ENCODE measurements at places on chromosomes 3 and 15.

- no peak for DNase-seq
Observed at GRCh38 chr15:99135194-99135593, 30.3 kb downstream of the SYNM start.

DNA sequence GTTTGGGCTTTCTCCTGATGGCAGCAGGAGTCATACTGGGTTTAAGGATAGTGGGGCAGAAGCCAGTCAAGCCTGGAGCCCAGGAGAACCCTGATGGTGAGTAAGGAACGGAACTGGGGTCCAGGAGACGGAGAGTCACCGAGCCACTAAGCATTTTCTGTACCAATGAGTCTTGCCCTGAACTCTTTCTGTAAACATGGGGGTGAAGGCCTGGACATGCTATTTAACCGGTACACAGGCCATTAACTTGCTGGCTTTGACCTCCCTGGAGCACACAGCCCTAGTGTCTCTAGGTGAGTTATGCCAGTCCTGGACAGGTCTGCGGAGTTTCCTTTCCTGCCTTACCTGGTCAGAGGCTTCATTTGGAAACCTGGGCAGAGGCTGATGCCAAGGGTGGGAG lies 3.9 kb downstream of the SLC6A6 start:
- no peak for DNase-seq

- DNase-seq = no peak
Observed at GRCh38 chr15:34716111-34716510, 38.7 kb downstream of the GJD2 start.

DNA sequence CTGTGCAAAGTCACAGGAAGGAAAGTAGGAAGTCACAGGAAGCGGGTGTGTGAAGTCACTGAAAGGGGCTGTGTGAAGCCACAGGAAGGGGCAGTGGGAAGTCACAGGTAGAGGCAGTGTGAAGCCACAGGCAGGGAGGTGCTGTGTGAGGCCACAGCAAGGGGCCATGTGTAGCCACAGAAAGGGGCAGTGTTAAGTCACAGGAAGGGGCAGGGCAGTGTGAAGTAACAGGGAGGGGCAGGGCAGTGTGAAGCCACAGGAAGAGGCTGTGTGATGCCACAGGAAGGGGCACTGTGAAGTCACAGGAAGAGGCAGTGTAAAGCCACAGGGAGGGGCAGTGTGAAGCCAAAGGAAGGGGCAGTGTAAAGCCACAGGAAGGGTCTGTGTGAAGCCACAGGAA lies 36.5 kb downstream of the GASK1A start:
- no peak for DNase-seq

DNA sequence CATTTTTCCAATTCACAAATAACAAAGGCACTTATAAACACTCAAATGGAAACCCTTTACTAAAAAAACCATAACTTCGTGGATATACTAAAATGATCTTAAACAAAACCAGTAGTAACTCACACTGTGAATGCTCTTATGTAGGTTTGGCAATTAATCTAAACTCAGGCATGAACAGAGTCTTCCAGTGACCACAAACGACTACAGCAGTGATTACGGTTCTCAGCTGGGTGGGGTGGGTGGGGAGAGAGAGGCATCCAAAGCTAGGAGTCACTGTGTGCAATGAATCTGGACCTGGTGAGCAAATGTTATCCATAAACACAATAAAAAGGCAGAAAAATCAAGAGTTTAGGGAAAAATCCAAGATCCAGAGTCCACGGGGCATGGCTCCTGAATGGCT lies 21.3 kb downstream of the SLC12A8 start:
- DNase-seq = no peak

DNA sequence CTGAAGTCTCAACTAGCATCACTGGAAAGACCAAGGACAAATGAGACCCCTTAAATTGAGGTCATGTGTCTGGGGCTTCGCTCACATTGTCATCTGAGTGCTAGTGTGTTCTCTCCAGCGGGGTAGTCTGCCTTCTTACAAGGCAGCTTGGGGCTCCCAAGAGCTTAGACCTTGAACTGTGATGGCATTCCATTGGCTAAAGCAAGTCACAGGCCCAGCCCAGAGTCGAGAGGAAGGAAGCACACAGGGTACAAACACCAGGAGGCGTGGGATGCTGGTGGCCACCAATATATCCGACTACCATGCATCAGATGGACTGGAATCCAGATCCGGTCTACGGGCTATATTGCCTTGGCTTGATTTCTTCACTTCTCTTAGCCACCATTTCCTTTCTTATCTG lies 31.5 kb upstream of the DYNC1LI1 start:
- DNase-seq = no peak

DNA sequence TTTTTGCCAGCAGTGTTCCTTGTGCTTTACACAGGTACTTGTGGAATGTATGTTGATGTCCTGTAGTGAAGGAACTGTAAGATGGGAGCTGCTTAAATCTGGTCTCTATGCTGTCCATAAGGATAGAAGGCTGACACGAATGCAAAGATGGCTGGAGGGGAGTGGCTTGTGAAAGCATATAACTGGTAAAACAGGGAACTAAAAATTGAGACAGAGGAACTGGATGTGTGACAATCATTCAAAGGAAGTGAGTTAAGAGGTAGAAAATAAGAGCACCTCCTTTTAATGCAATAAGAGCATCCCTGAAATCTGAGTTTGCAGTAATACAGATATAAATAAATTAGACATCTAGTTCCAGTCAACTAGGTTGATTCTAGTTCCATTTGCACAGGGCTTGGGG lies 35.2 kb downstream of the RNF13 start:
- no peak for DNase-seq
